ENCODE measurements at places on chromosomes 1 and 21. TPM values are rescaled to one million over a fixed set of nuclear protein-coding genes. Genes with fewer than 3 reads are reported as not detected.

RRAGC gene
- 23.3 TPM for polyA plus RNA-seq

SPRR1B gene
- polyA plus RNA-seq = not detected

LIN9 gene
- polyA plus RNA-seq = 2.2 TPM

HIPK1 gene
- polyA plus RNA-seq = 28.4 TPM

CHIA gene
- polyA plus RNA-seq = not detected

TFF2 gene
- polyA plus RNA-seq = not detected

TMOD4 gene
- polyA plus RNA-seq = not detected

STMN1 gene
- 154 TPM for polyA plus RNA-seq

OVAAL gene
- not detected for polyA plus RNA-seq

OLFML3 gene
- polyA plus RNA-seq = 105 TPM

OR2L13 gene
- polyA plus RNA-seq = not detected

FAM151A gene
- not detected for polyA plus RNA-seq

EFNA4 gene
- polyA plus RNA-seq = 12.9 TPM

B3GALT6 gene
- 15.7 TPM for polyA plus RNA-seq

DNA sequence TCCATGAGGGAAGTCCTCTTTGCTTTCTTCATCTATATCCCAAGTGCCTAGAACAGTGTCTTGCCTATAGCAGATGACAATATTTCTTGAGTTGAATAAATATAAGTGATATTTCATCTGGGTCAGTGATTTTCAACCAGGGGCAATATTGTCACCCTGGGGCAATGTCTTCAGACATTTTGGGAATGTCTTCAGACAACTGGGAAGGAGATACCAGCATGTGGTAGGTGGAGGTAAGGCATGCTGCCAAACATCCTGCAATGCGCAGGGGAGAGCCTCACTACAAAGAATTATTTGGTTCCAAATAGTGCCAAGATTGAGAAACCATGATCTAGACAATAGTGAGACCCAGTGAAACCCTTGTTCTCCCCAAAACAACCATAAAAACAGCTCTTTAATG is 54.7 kb downstream of the C1orf94 start:
- no peak for DNase-seq

GRCh38 chr1:9422321-9422720 is 116.9 kb upstream of the SLC25A33 start:
- no peak for DNase-seq

GRCh38 chr1:187491082-187491720 is 662.5 kb downstream of the PLA2G4A start:
- DNase-seq = peak; percentile 95

GRCh38 chr1:106615473-106615872 is 441.0 kb upstream of the PRMT6 start:
- DNase-seq = no peak

DNA sequence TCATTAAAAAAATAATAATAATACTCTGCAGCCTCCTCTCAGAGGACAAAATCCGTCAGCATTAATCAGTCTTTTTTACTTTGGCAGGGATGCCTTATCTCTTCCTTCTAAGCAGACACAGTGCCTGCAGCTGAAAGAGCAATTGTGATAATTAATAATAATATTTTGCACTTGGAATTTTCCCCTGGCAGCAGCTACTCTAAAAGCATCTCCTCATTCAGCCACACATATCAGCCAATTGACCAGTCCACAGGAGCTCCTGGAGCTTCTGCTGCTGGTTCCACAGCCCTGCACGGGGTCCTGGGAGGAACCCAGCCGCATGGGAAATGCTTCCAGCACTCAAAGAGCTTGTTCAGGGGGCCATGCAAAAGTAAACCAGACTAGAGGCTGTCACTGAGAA is 31.0 kb upstream of the VWA5B1 start:
- no peak for DNase-seq

DNA sequence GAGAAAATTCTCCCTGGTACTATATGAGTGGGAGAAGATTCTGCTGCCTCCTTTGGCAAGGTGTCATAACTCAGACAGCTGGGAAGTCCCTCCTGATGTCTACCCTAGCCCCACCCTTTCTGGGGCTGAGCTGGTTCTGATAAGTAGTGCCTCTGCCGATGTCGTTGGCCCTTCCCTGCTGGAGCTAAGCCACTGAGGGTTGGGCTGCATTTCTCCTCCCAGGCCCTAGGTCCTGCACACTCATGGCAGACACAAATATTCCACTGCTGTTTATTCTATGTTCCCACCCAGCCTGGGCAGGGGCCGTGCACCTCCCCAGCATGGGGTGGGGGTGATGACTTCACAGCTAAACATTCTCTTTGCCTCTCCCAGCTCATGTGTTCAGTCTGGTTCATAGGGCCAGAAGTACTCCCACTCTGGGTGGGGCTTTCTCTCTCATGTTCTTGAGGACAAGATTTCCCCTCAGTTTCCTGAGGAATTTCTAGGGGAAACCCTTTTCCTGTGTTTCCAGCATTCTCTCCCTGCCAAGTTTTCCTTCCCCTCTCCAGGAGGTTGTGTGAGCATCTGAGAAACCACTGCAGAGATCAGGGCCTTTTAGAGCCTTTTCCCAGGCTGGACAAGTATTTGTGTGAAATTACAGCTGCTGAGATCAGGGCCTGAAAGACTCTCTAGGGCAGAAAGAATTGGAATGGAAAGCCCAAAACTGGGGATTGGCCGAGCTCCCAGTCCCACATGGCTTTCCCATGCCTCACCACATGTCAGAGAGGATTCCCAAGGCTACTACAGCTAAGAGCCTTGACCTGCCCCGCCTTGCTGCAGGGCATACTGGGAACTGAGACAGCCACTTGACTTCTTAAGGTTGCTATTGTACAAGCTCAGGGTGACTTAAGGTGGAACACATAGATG is 66.2 kb downstream of the ATP2B4 start:
- peak; percentile 89 for DNase-seq

DNA sequence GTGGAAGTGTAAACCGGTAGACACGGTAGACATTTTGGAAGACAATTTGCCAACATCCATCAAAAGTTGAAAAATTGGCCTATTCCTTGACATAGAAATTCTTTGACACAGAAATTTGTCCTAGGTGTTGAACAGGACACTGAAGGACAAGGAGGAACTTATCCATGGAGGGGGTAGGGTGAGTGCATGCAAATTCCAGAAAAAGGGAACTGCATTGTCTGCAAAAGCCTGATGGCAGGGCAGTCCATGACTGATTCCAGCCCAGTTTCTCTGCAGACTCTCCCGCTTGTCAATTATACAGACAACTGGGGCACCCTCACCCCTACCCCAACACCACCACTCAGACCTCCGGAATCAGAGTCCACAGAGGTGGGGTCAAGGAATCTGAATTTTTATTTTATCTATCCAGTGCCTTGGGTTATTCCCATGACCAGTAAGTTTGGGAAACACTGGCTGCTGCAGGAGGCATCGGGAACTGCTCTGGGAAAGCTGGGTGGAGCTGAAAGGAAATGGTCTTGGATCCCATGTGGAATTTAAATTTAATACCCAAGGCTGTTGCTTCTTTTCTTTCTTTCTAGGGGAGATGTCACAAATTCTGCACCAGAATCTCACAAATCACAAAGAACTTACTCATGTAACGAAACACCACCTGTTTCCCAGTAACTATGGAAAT is 103.3 kb upstream of the SLC45A1 start:
- no peak for DNase-seq

DNA sequence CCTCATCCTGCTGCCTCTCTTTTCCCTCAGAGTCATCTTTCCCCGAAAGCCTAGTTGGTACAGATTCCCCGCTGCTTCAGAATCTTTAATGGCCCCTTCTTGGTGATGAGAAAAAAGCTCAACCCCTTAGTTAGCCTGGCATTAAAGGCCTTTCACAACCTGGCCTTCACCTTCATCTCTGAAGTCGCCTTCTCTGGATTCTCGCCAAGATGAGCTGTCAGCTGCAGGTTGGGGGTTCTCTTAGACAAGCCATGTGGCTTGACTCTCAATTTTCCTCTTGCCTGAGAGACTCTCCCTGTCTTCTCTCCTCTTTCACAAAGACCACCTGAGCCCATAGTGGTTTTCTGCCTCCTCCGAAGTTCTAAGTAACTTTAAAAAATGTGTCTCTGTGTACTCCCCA is 15.5 kb upstream of the DISC1 start:
- no peak for DNase-seq

DNA sequence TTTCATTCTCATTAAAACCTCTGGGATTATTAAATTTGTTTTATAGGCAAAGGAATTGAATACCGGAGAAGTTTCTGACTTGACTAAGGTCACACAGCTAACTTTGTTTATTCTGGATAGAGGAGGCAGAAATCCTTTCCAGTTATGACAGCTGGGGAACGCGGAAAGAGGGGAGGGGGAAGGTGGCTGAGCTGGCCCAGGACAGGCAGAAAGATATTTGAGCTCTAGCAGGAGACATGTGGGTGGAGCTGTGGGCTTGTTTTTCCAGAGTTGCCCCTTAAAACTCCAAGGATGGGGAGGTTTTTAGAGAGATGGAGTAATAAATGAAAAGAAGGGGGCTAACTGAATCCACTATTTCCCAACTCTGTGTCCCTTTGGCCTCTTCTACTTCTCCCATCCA is 27.8 kb downstream of the FOXD2 start:
- no peak for DNase-seq

GRCh38 chr1:80731241-80731894 is 1069.4 kb upstream of the ADGRL2 start:
- DNase-seq = no peak

DNA sequence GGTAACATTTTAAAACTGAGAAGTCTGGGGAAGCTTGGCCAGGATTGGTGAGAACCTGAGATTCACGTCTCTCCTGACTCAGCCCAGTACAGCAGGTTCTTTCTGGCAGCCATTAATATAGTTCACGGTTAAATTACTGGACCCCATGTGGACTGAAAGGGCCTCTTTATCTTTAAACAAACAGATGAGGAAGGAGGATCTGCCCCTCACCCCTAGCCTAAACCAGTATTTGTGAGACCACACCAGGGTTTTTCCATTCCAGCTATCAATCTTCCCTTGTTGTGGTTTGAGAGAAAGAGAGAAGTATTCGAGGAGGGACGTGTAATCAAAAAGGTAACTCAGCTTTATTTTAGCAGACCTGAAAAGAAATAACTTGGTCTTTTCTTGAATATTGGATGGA is 137.1 kb downstream of the PROX1 start:
- no peak for DNase-seq

GRCh38 chr1:218030846-218031245 is 254.2 kb upstream of the RRP15 start:
- DNase-seq = no peak

DNA sequence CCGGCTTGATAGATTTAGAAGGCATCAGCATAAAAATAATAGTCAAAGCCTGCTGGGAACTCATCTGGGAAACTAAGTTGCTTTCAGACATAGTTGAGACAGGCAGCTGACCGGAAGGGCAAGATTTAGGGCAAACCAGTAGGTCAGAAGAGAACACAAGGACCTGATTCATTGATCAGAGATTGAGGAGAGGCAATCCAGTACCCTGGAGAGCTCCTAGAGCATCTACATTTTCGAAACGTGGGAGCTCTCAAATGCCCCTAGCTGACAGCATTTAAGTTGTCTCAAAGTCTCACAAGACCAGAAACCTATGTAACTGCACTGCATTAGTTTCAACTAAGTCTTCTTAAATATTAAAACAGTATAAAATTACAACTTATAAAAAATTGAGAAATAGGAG is 22.9 kb upstream of the MTF2 start:
- DNase-seq = peak; percentile 8

GRCh38 chr1:66695116-66695515 is 57.1 kb upstream of the DYNLT5 start:
- DNase-seq = no peak

- DNase-seq = no peak
Measured at GRCh38 chr1:210244746-210245367, 12.3 kb downstream of the SERTAD4 start.

- DNase-seq = no peak
Measured at GRCh38 chr1:63362578-63362977, 4.8 kb upstream of the ALG6 start.

- no peak for DNase-seq
Measured at GRCh38 chr1:115545096-115545720, 96.6 kb upstream of the VANGL1 start.

GRCh38 chr21:15751037-15751436 is 21.3 kb downstream of the USP25 start:
- DNase-seq = no peak

DNA sequence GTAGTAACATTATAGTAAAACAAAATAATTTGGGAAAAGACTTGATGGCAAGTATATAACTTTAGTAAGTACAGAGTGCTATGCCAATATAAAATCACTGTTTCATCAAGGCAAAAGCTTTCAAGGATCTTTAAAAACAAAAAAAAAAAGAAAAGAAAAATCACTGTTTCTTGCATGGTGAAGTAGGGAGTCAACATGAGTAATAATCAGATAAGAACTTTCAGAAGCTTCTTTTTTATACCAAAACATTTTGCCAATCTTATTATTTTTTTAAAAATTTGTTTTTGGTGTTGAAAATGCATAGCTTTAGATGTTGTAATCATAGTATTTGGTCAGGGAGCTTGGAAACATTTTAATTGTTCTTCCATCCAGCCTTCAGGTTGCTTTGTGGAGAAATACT is 37.2 kb downstream of the CAMSAP2 start:
- DNase-seq = no peak

DNA sequence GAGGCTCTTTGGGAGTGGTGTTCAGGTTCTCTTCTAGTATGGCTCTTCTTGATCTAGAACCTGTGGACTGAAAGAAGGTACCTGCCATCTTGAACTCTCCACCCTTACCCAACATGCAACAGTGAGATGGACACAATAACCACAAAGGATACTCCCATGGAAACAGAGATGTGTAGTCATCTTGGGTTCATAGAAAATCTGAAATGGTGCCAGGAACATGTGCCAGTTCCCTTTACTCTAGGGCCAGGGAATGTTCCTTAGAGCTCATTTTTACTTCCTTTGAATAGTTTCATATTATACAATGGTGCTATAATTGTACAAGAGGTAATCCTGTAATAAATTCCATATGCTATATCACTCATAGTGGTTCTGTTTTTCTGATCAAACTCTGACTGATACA is 13.2 kb upstream of the SCYL3 start:
- no peak for DNase-seq

DNA sequence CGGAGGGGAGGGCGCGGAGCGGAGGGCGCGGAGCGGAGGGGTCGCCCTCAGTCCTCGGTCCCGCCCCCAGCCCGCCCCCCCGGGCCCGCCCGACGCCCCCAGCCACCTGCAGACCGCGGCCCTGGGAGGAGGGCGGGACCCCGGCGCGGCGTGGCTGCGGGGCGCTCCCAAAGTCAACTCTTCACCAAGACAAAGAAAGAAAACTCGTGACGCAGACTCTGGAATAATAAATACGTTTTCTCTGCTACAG is 1.2 kb downstream of the HES4 start:
- no peak for DNase-seq

Measured in AG04450 (cell line).